ENCODE measurements at places on chromosomes 5 and 9. TPM values are rescaled to one million over a fixed set of nuclear protein-coding genes. Genes with fewer than 3 reads are reported as not detected.

Gene CNTNAP3B
- total RNA-seq = 9.4 TPM

Gene COL15A1
- total RNA-seq = 0.33 TPM

Gene CCDC152
- total RNA-seq = not detected

Gene FOXD4L6
- 0.48 TPM for total RNA-seq

Gene HEXB
- 54.3 TPM for total RNA-seq

Gene SHOC1
- total RNA-seq = not detected

Gene PTCD2
- total RNA-seq = 15.6 TPM

Gene NR2F1-AS1
- total RNA-seq = 53.1 TPM

Gene PCDHB13
- total RNA-seq = 3.6 TPM

Gene PTGS1
- 0.16 TPM for total RNA-seq

Gene BSPRY
- total RNA-seq = not detected

Gene SYK
- total RNA-seq = 1.4 TPM

Gene ABLIM3
- total RNA-seq = 2.4 TPM

Gene FOXD4L3
- not detected for total RNA-seq

Gene ADGRV1
- total RNA-seq = 43.4 TPM

Gene FAM240B
- total RNA-seq = not detected

Gene SPINK5
- 10.6 TPM for total RNA-seq
